ENCODE measurements at places on chromosomes 3 and 15. TPM values are rescaled to one million over a fixed set of nuclear protein-coding genes. Genes with fewer than 3 reads are reported as not detected.

CKMT1B gene
- not detected for total RNA-seq

COX5A gene
- total RNA-seq = 426 TPM

SPATA12 gene
- not detected for total RNA-seq

ATP10A gene
- 1.5 TPM for total RNA-seq

GP9 gene
- not detected for total RNA-seq

TRIP4 gene
- total RNA-seq = 62.3 TPM

CHRD gene
- 0.03 TPM for total RNA-seq

GPR149 gene
- not detected for total RNA-seq

GOLGA8K gene
- total RNA-seq = not detected

NUP210 gene
- 14.6 TPM for total RNA-seq

MKRN3 gene
- total RNA-seq = 12.4 TPM

- no peak for DNase-seq
Measured at GRCh38 chr15:49044766-49045606, 1.3 kb downstream of the SECISBP2L start.

DNA sequence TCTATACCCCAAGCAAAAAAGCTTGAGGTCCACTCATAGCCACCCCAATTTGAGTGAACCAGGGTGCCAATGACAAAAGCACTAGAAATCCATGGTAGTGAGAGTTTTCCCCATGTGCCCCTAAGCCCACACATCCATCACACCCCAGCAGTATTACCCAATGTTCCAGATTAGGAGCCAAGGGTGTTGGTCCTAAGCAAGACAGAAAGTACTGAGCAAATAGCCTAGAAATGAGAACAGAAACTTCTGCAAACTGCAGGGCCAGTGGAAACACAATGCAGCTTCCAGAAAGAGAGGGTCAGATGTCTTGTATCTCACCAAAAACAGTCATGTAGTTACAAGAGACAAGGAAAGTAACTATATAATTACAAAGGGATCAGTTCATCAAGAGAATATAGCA lies 10.9 kb upstream of the OXTR start:
- no peak for DNase-seq

- DNase-seq = no peak
Measured at GRCh38 chr3:64349551-64349950, 124.3 kb upstream of the PRICKLE2 start.

DNA sequence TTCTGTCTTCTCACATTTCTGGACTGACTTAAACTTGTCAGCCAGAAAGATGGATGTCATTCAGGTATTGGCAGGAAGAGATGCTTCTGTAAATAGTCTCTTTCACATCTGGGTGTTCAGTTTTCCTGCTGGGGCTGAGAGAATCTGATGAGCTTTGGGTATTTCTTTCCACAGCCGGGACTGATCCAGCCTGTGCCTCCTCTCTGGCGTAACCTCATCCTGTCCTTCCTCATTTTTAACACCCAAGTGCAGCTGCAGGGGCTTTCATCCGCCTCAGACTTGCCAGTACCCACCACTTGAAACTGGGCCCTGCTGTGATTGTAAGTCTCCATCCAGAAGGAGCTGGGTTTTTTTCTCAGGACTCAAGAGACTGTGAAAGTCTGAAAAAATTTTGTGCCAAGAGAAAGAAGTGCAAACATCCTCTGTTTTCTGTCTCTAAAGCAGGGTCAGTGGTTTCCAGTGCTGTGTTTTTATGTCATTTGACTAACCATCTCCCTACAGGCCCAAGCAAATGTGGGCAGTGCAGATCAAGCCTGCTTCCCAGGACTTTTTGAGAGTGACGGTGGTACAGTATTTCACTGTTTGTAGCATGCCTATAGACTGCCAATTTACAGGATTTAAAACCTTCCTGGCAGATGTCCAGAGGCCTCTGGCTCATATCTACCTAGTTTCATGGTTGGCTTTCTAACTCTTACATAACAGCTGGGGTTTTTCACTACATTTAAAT lies 342.7 kb downstream of the PTPRG start:
- peak; percentile 24 for DNase-seq

DNA sequence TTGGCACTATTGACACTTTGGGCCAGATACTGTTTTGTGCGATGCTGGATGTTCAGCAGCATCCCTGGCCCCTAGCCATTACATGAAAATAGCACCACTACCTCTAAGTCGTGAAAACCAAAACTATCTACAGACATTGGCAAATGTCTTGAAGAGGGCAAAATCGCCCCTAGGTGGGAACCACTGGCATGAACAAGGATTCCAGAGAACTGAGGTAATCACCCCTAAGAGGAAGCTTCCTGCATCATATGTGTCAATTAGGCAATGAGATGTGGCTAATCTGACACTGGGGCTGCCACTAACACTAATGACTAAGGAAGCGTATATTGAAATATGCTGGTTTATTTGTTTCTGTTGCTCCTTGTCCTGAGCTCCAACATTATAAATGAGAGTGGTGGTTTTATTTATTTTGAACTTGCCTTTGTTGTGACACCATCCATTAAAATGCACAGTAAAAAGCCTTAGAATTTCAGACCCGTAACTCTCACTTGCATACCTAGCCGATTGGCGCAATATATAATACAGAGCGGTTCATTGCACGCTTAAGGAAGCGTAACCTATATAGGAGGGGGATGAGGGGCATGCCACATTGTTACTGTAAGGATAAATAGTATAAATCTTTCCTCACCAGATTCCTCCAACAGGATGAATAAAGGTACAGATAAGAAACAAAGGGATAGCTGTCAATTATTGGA lies 299.8 kb upstream of the CNTN4 start:
- DNase-seq = no peak

- no peak for DNase-seq
Measured at GRCh38 chr3:197913641-197914380, 36.2 kb upstream of the RPL35A start.

- no peak for DNase-seq
Measured at GRCh38 chr15:41885841-41886240, 8.0 kb downstream of the SPTBN5 start.

DNA sequence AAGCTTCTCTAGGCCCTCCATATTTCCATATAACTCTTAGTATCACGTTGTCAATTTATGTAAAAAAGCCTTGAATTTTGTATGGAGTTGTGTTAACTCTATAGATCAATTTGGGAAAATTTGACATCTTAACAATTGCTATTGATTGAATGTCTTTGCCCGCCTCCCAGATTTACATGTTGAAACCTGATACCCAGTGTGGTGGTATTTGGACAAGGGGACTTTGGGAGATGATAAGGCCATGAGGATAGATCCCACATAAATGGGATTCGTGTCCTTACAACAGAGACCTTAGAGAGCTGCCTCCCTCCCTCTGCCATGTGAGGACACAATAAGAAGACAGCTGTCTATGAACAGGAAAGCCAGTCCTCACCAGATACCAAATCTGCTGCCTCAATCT lies 21.1 kb upstream of the TNK2 start:
- DNase-seq = no peak

- no peak for DNase-seq
Measured at GRCh38 chr3:67329358-67329757, 325.1 kb downstream of the SUCLG2 start.

DNA sequence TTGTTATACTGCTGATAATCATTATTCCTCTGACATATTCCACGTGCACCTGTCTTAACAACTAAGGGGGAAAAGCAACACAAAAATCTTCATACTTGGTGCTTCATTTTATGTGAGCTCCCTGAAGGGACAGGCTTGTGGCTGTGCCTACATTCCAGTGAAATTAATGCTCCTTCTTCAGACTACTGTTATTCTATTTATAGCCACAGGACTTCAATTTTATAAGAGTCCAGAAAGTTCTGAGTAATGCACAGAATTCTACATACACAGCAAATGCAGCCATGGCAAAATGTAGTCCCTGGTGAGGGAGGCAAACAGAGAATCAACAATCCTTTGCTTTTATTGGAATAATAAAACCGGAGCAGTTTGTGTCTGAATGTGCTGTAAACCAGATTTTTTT lies 417.1 kb downstream of the RBMS3 start:
- DNase-seq = no peak

DNA sequence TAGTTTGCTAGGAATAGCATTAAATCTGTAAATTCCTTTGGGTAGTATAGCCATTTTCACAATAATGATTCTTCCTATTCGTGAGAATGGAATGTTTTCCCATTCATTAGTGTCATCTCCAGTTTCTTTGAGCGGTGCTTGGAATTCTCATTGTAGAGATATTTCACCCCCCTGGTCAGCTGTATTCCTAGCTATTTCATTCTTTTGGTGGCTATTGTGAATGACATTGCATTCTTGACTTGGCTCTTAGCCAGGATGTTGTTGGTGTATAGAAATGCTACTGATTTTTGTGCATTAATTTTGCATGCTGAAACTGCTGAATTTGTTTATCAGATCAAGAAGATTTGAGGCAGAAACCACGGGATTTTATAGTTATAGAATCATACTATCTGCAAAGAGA lies 690.5 kb upstream of the ALCAM start:
- no peak for DNase-seq

DNA sequence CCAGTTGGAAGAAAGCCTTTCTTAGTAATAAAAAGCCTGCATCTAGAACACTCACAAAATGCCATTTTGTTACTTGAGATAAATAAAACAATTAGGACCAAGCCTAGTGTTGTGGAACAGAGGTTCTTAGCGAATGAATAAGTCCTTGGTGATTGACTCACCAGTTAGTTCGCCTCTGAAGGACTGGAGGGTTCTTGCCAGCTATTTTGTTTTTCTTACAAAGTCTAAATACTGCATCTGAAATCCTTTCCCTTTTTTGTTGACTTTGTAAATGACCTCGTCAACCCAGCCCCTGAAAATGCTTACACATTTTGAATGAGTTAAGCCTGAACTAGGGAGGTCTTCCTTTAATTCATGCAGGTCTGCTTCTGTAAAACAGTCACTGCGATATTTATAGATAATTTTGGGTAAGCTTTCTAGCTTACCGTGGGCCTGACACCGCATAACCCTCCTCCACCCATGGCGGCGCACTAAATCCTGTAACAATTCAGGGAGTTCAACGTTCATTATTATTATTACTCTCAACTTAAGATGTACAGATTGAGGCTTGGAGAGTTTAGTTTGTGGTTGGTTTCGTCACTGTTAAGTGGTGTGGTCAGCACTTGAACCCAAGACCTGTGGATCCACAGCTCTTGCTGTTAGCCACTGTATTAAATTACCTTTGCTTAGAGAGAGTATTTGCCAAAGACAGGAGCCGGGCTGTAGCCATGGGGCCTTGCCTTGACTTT lies 45.0 kb upstream of the SACM1L start:
- DNase-seq = peak; percentile 32

- DNase-seq = no peak
Measured at GRCh38 chr3:162168715-162169114, 672.1 kb downstream of the OTOL1 start.

DNA sequence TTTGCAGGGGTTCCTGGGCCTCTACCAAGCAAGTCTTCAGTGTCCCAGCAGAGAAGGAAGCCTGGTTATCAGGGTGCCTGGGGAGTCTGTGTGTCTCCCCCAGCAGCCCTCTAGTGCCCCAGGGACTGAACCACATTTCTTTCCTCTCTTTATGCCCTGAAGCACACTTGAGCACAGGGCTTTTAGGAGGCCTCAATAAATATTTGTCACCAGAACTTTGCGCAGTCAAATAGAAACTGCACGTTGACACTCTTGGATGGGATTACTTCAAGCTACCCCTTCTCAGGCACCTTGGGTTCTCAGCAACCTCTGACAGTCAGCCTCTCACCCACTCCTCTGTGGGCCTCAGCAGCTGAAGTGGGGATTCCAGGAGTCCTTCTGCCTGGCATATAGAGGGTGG lies 226.6 kb upstream of the HES1 start:
- no peak for DNase-seq

DNA sequence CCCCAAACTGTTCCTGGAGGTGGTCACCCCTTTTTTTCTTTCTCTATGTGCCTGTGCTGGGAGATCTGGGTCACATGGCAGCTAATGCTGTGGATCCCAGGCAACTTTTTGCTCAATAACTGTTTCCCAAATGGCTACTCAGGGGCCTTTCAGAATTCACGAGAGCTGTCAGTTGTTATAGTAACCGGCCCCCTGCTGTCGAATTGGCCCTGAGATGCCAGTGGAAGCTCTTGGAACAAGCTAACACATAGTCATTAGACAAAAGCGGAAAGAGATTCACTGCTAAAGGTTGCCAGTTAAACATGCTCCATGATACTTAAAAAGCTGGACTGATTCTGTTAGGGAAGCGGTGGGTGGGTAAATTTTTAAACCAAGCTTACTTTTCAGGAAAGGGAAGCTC lies 144.1 kb downstream of the FEZF2 start:
- DNase-seq = no peak

GRCh38 chr3:48687220-48687678 lies 1.5 kb upstream of the NCKIPSD start:
- DNase-seq = no peak

DNA sequence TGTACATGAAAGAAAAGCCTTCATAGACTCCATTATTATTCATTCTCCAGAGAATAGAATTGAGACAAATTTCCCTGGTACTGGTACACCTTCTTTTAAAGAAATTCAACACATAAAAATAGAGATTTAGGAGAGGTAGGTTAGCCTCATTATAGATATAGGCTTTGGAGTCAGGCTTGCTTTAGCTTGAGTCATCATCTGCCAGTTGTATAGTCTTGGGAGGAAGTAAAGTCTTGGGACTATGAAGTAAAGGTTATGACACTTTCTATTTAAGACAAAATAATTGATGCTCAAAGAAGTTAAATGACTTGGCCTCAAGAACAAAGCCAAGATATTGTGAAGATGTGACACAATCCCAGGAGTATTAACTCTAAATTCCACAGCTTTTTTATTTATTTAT lies 4.3 kb downstream of the HRG start:
- DNase-seq = no peak

DNA sequence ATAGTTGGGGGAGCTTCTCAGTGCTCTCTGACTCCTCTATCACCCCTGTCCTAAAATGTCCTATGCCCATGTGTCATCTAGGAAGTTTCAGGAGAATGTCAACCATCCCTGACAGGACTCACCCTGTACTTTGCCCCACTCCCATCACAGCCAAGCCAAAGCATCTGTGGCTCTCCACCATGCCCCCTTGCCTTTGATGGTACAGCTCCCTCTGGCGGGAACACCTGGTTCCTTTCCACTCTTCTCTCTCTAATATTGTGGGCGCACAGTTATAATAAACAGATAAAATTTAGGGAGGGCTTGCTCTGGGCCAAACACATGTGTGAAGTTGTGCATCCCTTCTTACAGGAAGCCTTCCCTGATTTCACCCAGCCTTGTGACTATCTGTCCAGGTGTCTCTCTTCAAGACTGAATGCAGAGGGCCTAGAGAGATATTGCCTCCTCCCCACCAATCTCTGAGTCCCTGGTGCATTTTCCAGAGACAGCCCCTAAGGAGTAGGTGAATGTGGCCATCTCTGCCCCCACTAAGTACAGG lies 62.8 kb downstream of the ISG20 start:
- no peak for DNase-seq

DNA sequence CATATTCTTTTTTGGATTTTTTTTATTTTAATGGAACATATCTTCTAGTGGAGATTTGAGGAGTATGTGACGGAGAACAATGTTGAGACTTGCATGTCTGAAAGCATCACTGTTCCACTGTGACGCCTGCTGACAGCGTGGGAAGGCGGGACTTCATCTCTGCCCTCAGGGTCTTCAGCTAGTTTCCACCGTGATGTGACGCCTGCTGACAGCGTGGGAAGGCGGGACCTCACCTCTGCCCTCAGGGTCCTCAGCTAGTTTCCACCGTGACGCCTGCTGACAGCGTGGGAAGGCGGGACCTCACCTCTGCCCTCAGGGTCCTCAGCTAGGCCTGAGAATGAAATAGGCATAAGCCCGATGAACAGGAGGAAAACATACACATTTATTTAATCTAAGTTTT lies 70.7 kb downstream of the LMLN start:
- no peak for DNase-seq

GRCh38 chr15:86555939-86556338 lies 476.3 kb downstream of the AGBL1 start:
- DNase-seq = no peak

Measured in MG63 (cell line).